ENCODE measurements at places on chromosomes 6 and 20. TPM values are rescaled to one million over a fixed set of nuclear protein-coding genes. Genes with fewer than 3 reads are reported as not detected.

PACSIN1 gene
- 0.11 TPM for total RNA-seq

COL11A2 gene
- 1.3 TPM for total RNA-seq

MUC22 gene
- 0.08 TPM for total RNA-seq

NMBR gene
- not detected for total RNA-seq

TEAD3 gene
- 26.5 TPM for total RNA-seq

DPPA5 gene
- total RNA-seq, result not detected

BPIFB4 gene
- not detected for total RNA-seq

OLIG3 gene
- total RNA-seq, result not detected

TAP2 gene
- total RNA-seq, result 18.5 TPM

SUMO4 gene
- total RNA-seq, result 0.32 TPM

ITPR3 gene
- 3.1 TPM for total RNA-seq

SLC17A1 gene
- not detected for total RNA-seq

CTAGE9 gene
- not detected for total RNA-seq

PRND gene
- total RNA-seq, result not detected

STX11 gene
- 1.4 TPM for total RNA-seq

RIOK1 gene
- 18.8 TPM for total RNA-seq

C6orf52 gene
- total RNA-seq, result 1.2 TPM

C20orf144 gene
- total RNA-seq, result not detected

CYP39A1 gene
- total RNA-seq, result 0.63 TPM

MLN gene
- not detected for total RNA-seq

CST4 gene
- not detected for total RNA-seq

TREM1 gene
- total RNA-seq, result 3.0 TPM

SLC52A3 gene
- 0.88 TPM for total RNA-seq

SLC17A4 gene
- not detected for total RNA-seq

SLC44A4 gene
- not detected for total RNA-seq

LKAAEAR1 gene
- not detected for total RNA-seq

SIRPD gene
- total RNA-seq, result not detected

MPIG6B gene
- total RNA-seq, result 0.10 TPM

CDSN gene
- not detected for total RNA-seq

SLC17A2 gene
- not detected for total RNA-seq

ZNF311 gene
- 0.36 TPM for total RNA-seq

FAM184A gene
- 0.22 TPM for total RNA-seq

HNF4A gene
- not detected for total RNA-seq

TUBE1 gene
- 5.6 TPM for total RNA-seq

FUT9 gene
- not detected for total RNA-seq

GJA10 gene
- total RNA-seq, result not detected

TMEM244 gene
- total RNA-seq, result not detected

CRYBG1 gene
- 1.6 TPM for total RNA-seq

SLC26A8 gene
- total RNA-seq, result not detected

ESR1 gene
- 1.5 TPM for total RNA-seq

LY86 gene
- total RNA-seq, result 1.3 TPM

C6orf62 gene
- total RNA-seq, result 43.1 TPM

BACH2 gene
- total RNA-seq, result 13.8 TPM

CDYL gene
- 28.8 TPM for total RNA-seq

TMEM242 gene
- total RNA-seq, result 12.7 TPM

PRRT1 gene
- total RNA-seq, result 0.15 TPM

ID4 gene
- 1.3 TPM for total RNA-seq
